Activated CD4-positive, alpha-beta T cell treated with anti-CD3 and anti-CD28 coated beads, Interleukin-2, Interleukin-6, amounts not matched to agents 100 ng/mL and 50 ng/mL, durations not matched to agents 16 hours and 8 hours (primary cell): ENCODE measurements at places on chromosomes 11 and 22.

DNA sequence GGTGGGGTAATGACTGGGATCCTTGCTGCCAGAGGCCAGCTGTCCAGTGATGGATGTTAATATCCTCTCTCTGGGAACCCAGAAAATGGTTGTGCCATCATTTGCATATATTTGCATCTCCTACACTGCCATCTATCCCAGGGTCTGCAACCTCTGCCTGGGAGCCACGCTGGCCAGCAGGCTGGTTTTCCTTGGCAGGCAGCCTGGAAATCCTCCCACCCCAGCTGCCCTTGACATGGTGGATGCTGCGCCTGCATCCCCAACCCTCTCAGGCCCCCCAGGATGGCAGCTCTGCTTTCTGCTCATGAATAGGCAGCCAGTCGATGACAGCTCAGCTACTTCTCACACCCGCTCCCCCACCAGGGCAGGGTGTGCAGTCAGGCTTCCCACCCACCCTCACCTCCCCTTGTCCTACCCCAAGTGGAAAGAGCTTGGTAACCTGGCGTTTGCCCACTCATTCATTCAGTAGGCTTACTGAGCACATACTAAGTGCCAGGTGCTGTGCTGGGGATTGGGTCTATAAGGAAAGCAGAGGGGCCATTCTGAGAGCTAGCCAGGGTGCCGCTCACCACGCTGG is 202.5 kb downstream of the TRIM29 start:
- no peak for DNase-seq

DNA sequence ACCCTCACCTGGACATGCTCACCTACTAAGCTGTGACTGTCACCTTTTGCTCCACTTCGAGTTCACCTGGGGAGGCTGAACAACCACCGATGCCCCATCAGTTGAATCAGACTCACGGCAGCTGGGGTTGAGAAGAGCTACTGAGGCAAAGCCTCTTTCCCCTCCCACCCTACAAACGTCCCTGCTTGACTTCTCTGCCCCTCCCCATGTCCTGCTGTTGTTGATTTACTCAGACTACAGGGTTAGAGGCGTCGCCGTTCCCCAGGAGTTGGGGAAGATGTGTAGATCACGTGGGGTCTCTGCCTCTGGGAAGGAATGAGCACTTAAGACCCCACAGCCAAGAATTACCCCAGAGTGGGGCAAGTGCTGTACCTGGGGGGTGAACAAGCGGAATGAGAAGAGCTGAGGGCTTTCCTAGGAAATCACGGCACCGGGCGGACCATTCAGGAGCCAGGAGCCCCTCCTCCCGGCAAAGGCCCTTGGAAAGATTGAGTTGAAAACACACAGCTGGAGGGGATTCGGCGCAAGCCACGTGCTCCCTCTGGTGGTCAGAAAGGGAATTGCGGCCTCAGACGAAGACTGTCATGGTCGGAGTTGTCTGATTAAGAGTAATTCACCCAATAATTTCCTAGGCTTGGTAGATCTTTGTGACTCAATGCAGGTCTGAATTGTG is 7.0 kb downstream of the FXYD2 start:
- DNase-seq, result peak; percentile 92

DNA sequence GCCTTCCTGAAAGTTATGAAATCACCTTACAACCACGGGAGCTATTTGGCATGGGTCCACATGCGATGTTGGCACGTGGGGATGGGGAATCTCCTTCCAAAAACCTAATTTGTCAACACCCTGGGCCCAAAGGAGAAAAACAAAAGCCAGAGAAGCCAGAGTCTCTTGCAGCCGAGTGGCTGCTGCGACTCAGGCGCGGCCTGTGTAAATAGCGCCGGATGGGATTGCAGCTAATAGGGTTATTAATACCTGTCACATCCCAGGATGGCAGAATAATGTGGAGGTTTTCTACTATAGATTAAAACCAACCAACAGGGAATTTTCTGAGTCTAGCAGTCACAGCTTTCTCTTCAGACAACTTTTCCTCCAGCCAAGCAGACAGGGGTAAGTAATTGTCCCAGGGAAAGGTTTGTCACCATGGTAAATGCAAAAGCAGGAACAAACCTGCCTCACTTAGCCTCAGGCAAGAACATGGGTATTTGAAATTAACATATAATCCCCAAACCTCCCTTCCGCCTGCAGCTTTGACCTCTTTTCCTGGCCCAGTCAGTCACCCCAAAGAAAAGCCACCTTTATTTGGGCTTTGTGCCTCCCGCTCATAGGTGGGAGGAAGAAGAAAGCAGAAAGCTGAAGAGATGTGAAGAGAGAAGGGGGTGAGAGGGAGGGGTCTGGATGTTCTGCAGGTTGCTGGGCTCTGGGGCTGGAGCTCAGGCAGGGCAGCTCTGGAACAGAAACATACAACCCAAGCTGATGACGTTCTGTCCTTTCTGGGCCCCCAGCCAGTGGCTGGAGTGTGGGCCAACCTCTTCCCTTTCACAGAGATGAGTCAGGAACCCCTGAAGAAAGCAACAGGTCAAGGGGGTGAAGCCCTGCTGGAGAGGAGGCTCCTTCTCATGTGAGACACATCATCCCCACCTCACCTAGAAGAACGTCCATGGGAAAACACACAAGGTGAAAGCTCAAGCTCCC is 376.5 kb downstream of the NXPE2 start:
- no peak for DNase-seq

DNA sequence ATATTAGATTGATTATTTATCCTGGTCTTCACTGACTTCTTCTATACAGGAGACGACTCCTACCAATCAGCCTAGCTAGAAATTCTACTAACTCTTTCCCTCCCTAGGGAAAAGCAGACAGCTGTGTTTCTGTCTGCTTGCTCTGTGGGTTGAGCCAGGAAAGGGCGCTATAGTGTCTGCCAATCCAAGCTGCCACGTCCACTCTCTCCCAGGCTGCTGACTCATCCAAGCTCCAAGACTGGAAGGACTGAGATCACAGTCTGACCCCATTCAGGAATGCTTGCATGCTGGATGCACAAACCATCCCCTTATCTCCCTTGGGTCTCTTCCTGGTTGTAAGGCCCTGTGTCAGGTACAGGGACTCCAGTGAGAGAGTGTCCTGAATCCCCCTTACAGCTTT is 955.6 kb downstream of the OPCML start:
- no peak for DNase-seq

GRCh38 chr11:32529994-32530588 is 53.5 kb upstream of the EIF3M start:
- no peak for DNase-seq

DNA sequence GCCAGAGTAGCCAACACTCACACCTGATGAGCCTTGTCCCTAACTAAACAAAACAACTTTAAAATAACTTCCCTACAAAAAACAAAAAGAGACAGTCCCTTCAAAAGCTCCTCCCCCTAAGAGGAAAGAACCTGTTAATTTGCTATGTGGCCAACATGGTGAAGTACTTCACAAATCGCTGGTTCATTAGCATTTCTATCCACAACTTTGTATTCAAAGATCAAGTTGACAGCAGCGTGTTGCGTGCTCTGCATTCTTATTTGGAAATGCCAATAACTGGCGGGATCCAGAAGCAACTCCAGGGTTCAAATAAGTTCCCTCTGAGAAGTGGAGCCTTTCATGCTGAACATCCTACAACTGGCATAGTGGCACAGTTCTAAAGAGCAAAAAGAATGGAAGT is 48.6 kb downstream of the CADM1 start:
- DNase-seq, result no peak

- no peak for DNase-seq
These were observed 237.0 kb upstream of the MPPED2 start for GRCh38 chr11:30823119-30823518.

DNA sequence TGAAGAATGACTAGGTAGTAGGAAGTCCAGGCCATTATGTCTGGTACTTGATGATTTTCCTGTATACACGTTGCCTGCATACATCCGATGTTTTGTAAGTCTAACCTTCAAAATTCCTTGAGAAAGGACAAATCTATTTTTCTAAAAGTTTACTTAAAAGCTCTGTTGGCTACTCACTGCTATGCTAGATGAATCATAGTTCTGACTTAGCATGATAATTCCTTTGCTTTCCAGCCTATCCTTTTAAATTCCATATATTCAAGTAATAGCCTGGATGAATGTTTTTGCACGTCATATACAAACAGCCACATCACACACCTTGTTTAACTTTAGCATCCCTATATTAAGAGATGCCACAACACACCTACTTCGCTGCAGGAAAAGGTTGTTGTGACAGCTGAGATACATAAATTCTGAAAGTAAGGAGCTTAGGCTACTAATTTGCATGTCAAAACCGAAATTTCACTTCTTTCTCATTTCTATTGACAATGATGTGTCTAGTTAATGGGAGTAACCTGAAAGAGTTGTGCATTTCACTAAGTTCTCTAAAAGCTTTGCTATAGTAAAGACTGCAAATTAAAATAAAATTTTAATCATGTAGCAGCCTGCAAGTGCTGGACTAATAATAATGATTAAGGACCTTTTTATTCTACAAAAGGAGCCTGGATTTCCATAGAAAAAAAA is 1116.4 kb downstream of the JRKL start:
- no peak for DNase-seq

GRCh38 chr11:61882879-61883278 is 8.5 kb downstream of the FADS3 start:
- DNase-seq, result no peak

DNA sequence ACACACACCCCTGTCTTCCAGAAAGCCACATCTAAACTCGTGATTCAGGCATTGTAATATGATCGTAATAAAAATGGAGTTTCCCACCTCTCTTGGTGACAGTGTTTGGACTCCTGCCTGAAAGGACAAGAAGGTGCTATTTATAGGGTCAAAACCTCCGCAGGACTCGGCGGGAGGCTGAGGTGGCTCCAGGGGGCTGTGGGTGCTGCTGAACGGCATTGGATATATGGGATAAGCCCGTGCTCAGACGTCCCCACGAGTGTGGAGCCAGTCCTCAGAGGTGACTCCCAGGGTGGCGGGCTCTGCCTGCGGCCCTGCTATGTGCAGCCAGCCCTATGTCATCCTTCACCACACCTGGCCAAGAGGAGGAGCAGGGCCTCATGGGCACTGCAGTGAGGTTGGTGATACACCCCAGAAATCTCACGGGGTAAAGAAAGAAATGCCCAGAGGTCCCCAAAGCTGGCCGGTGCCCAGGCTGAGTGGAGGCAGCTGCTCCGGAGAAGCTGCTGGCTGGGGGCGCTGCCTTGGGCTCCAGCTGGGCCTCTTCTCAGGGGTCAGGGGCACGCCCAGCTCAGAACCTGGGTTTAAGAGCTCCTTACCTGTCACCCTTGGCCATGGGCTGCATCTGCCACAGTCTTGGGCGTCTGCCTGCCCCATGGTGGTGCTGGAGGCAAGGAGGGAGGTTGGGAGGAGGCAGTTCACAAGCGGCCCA is 5.1 kb upstream of the OSBPL5 start:
- DNase-seq, result no peak

DNA sequence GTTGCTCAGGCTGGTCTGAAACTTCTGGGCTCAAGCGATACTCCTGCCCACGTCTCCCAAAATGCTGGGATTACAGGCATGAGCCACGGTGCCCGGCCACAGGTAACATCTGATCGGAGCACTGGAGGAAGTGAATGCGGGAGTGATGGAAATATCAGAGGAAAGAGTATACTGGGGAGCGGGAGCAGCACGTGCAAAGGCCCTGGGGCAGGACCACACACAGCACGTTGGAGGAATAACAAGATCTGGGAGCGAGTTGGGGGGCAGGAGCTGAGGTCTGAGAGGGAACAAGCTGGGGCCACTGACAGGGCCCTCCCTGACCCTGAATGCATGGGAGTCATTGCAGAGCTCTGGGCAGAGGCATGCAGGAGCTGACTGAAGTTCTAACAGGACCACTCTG is 70.7 kb downstream of the NFAM1 start:
- no peak for DNase-seq

DNA sequence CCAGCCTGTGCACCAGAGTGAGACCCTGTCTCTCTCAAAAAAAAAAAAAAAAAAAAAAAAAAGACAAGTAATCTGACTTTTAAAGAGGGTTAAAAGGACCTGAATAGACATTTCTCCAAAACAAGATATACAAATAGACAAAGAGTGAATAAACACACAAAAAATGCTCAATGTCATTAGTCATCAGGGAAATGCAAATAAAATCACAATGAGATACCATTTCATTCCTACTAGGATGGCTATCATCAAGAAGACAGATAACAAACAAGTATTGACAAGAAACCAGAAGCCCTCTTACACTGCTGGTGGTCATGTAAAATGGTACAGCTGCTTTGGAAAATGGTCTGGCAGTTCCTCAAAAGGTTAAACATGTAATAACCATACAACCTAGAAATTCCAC is 4.1 kb downstream of the RIC3 start:
- no peak for DNase-seq

- no peak for DNase-seq
These were observed 83.6 kb upstream of the PRODH start for GRCh38 chr22:19019679-19020032.

- peak; percentile 77 for DNase-seq
These were observed 1.9 kb downstream of the POLD4 start for GRCh38 chr11:67351275-67352005.

- DNase-seq, result no peak
These were observed 34.8 kb downstream of the NEU3 start for GRCh38 chr11:75023446-75024067.

DNA sequence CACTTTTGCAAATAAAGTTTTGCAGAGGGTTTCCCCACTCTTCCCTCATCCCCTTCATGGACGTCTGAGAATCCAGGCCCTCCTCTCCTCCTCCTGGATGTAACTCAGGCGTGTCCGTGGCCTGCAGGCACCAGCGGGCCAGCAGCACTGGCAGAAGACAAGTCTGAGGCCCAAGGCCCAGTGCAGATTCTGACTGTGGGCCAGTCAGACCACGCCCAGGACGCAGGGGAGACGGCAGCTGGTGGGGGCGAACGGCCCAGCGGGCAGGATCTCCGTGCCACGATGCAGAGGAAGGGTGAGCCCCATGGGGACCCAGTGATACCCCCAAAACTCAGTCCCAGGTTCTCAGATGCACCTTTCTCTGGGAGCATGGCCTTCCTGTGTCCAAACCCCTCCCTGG is 14.4 kb downstream of the TUB start:
- no peak for DNase-seq

DNA sequence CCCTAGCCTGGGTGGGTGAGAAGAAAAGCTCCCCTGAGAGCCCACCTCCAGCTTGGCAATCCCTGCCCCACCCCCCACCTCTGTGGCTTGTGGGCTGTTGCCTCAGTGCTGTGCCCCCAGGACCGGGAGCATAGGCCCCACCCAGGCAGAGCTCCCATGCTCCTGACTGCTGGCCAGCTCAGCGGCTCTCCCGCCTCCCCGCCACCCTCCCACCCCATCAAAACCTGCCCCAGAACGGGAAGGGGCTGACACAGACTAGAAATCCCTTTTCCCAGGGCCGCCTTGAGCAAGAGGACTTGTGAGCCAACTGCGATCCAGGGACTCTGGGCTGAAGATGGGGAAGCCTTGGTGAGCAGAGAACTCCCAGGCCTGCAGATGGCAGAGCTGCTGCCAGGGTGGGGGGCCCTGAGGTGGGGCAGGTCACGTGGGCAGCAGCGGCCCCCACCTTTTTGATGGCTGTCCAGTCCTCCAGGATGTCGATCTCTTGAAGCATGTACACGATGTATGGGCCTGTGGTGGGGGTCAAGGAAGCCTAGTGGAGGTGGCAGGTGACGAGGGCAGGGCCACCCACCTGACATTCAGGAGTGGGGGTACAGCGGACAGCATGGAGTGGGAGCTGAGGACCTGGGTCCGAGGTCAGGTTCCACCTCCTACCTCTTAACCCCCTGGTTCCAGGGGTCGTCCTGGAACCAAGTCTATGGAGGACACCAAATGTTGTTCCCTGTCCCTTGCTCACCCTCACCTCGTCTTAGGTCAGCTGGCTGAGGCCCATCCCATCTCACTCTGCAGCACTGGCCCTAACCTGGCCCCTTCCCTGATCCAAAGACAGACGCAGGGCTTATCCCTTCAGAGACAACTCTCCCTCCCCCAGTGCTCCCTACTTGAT is 2.3 kb upstream of the RIN1 start:
- DNase-seq, result no peak

- peak; percentile 46 for DNase-seq
These were observed 17.2 kb downstream of the CBX7 start for GRCh38 chr22:39135092-39135896.
